ENCODE measurements at places on chromosomes 11 and 22.

- DNase-seq = no peak
Measured at GRCh38 chr11:73384872-73385689, 8.9 kb downstream of the RELT start.

- DNase-seq = no peak
Measured at GRCh38 chr11:23540101-23540561, 679.9 kb upstream of the CCDC179 start.

GRCh38 chr11:83174008-83174407, 17.1 kb downstream of the PCF11 start:
- DNase-seq = no peak

- no peak for DNase-seq
Measured at GRCh38 chr22:27004434-27004833, 347.0 kb downstream of the MIAT start.

GRCh38 chr11:34626393-34626792, 5.5 kb downstream of the EHF start:
- DNase-seq = no peak

DNA sequence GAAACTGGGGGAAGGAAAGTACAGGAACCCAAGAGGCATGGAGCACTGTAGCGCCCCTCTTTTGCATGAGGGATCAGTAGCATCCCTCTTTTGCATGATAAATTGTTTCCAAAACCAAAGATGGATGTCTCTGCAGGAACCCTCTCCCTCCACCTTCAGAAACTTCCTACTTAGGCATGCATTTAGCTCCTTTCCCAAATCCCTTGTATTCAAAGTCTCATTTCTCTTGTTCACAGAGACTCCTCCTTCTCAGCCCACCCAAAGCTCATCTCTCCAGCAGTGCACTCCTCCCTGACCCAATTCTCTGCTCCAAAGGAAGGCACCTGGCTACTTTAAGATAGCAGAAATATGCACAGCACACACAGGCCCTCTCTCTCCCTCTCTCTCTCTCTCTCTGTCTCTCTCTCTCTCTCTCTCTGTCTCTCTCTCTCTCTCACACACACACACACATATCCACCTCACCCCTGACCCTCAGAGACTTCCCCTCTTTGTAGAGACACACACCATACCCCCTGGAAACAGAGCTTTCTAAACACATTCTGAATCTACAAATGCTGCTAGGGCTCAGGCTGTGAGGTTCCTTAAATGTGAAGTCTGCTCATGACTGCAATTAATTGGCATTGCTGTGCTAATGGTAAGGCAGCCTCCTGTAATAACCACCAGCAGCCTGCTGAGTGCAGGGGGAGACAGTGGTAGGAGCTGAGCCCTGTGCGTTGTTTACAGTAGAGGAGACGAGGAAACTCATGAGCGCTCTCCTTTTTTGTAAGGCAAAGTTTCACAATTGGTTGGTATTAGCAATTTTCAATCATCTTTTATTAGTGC, 519.6 kb downstream of the NTM start:
- no peak for DNase-seq

- no peak for DNase-seq
Measured at GRCh38 chr11:97019305-97019704, 629.5 kb downstream of the JRKL start.

GRCh38 chr11:104614117-104614680, 284.1 kb downstream of the CASP12 start:
- no peak for DNase-seq

DNA sequence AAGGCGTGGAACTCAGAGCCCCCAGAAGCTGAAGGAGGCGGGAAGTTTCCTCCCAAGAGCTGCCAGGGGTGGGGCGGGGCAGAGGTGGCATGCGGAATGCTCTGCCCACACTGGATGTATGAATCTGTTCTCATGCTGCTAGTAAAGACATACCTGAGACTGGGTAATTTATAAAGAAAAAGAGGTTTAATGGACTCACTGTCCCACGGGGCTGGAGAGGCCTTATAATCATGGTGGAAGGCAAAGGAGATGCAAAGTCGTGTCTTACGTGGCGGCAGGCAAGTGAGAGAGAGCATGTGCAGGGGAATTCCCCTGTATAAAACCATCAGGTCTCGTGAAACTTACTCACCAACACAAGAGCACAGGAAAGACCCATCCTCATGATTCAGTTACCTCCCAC, 57.6 kb downstream of the SMIM38 start:
- DNase-seq = no peak

- DNase-seq = no peak
Measured at GRCh38 chr11:133318221-133318620, 214.1 kb downstream of the OPCML start.

DNA sequence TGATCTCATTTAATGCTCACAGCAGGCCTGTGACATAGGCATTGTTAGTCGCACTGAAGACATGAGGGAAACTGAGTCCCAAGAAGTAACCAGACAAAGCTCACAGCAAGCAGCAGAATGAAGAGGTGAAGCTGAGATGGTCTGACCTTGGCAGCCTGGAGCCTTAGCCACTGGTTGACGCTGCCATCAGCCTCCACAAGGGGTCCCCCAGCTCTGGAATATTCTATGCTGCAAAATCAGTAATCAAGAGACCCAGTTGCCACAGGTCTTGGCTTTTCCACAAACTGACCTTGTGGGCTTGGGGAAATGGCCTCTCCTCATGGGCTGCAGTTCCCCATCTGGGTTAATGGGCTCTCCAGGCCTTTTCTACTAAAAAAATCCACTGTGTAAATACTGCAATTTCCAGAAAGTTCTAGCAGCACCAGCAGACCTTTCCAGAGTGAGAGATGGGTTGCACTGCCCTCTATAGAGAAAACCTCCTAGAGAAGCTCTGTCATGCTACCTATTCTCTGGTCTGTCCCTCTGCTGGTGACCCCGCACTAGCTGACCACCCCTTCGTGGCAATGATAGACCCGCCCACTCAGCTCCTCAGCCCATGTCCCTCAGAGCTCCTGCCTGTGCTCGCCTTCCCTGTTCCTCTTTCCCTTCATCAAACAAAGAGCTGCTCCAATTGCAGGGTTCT, 22.6 kb upstream of the ISX start:
- no peak for DNase-seq

DNA sequence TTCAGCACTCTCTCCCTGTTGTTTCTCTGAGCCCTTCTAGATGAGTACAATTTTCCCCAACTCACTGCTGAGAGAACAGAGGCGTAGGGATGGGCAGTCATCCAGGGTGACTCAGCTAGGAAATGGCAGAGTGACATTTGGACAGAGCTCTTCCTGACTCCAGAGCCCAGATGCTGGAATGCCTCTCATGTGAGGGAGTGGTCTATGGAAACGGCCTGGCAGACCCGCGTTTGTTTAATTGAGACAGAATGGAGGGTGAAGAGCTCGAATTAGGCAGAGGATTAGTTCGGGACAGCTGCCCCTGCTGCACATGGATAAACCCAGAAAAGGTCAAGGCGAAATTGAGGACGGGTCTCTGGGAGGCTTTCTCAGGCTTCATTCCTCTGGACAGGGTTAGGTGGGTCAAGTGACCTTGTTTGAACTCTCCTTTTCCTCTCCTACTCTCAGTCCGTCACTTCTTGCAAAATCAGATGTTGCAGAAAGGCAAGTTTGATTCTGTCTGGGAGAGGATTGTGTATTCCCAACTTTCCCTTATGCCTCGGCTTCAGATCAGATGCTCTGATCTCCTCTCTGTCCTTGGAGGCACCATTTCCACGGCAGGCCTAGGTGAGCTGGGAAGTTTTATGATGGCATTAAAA, 7.6 kb upstream of the LMO2 start:
- DNase-seq = no peak

DNA sequence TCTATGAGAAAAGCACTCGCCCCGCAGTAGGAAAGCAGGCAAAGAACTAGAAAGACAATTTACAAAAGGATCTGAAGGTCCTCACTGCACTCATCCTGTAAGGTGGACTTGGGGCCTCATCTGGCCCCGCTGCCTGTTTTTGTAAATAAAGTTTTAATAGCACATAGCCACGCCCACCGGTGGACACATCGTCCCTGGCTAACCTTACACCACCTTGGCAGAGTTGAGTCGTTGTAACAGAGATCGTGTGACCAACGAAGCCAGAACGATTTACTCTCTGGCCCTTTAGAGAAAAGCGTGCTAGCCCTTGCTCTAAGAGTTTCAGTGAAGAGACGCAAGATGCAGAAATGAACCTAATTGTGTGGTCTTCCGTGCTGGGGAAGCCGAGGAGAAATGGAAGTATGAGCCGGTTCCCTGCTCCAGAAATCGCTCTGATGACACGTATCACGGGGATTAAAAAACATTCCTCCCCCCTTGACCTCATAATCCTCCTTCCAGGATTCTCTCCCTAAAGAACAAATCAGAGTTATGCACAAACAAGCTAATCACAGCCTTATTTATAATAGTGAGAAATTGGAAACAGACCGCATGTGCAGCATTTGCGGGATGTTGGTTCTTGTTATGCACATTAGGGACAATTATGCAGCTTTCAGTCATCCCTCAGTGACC, 80.1 kb downstream of the CDKN1C start:
- no peak for DNase-seq

GRCh38 chr11:32947978-32948377, 55.4 kb downstream of the QSER1 start:
- no peak for DNase-seq

GRCh38 chr11:64146036-64146955, 19.6 kb downstream of the MACROD1 start:
- peak; percentile 40 for DNase-seq

DNA sequence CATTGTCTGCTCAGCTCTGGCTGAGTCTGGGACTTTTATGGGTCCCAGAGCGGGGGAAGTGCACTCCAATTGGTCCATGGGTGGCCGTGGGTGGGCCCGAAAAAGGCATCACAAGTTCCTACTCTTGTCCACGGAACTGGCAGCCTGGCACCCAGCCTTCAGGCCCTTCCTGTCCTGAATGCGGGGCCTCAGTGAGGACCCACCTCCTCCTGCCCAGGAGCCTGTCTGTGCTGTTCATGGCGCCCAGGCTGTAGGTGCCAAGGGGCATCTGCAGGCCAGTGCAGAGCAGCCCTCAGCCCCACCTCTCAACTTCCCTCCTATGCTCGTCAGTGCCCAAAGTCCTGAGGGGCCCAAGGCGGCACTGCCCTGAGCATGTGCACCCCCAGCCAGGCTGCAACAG, 411.7 kb upstream of the KIRREL3 start:
- no peak for DNase-seq

DNA sequence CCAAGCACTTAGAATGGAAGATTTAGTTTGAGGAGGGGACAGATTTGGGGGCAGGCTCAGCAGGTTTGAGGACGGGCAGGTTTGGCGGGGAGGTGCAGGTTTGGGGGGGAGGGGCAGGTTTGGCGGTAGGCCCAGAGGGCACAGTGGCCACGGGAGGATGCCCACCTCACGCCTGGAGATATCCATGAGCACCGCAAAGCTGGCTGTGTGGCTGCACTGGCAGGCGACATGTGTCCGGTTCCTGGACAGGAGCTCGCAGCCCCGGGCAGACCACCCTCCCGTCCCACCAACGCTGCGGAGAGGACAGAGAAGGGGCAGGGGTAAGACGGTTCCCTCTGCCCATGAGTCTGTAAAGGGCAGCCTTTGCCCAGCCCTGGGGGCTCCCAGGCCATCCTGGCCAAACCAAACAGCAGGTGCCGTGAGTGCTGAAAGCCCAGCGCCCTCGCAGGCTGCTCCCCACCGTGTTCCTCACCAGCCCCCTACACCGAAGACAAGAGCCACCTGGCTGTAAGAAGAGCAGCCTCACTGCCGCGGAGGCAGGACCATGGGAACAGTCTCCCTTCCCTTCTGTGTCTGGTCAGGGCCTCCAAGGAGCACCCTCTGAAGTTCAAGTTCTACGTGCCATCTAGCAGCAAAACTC, 43.0 kb downstream of the TRMU start:
- DNase-seq = no peak

- no peak for DNase-seq
Measured at GRCh38 chr11:23727794-23728193, 769.1 kb upstream of the LUZP2 start.

DNA sequence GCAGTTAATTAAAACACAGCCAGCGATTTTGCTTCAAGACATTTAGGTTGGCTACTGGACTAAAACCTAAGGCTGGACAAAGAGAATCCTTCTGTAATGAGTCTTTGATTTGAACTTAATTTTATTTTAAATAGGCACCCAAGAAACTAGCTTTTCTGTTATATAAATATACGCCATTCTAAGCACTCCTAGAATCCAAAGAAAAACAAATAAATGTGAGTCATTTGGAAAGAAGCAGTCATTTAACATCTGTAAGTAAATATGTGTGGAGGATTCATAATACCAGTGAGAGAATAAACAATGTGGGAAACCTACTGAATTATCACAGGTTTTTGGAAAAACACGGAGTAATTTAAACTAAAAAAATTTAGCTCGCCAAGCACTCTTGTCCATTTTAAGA, 1.2 kb upstream of the TECTA start:
- DNase-seq = no peak

DNA sequence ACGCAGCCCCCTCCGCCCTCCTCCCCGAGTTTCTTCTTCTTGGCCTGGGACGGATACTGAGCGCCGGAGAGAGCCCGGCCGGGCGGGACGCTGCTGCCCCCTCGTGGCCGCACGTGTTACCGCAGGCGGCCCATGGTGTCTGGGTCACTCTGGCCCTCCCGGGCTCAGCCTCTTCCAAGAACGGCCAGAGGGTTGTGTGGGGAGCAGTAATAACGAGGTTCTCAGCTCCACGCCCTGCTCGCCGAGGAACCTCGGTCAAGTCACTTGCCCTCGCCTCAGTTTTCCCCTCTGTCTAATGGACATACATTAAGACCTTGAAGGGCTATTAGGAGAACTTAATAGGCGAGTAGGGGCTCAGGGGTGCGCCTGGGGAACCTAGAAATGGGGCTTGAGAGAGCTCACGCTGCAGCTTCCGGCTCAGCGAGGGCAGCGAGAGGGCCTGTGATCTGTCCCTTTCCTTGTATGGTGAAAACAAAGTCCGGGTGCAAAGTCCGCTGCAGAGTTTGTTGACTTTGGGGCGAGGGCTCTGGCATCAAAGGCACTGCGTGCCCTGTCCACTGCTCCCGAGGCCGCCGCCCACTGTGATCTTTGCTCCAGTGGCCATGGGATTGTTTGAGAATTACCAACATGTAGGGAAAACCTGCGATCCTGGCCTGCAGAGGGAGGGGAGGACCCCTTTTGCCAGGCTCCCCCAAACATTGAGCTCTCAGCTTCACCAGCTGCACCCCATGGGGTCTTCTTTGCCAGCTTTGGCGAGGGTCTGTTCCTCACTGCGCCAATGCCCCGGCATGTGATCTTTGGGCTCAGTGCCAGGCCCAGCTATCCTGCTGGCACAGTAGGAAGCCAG, 14.4 kb upstream of the LRP5 start:
- DNase-seq = peak; percentile 61

DNA sequence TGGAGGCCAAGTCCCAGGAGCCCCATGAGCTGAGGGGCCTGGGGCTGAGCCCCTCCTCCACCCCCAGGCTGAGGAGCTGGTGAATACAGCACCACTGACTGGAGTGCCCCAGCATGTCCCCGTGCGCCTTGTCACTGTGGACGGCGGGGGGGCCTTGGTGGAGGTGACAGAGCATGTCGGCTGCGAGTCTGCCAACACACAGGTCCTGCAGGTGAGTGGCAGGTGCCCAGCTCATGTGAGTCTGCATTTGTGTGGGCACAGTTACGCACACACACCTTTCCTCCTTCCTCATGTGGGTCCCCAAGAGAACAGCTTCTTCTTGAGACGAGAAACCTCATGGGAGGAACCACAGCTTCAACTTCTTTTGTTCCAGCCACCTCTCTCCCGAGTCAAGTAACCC, 7.7 kb downstream of the TMEM132A start:
- no peak for DNase-seq

All from activated T-helper 9 cell treated with anti-CD3 and anti-CD28 coated beads, Interleukin-2, amount 50 U/mL, for 16 hours (primary cell).